ENCODE measurements at places on chromosomes 1 and 21. TPM values are rescaled to one million over a fixed set of nuclear protein-coding genes. Genes with fewer than 3 reads are reported as not detected.

- DNase-seq = no peak
Measured at GRCh38 chr1:41611932-41612450, 127.5 kb upstream of the EDN2 start.

- DNase-seq = no peak
Measured at GRCh38 chr1:150311762-150312161, 9.6 kb upstream of the PRPF3 start.

The CSDE1 gene
- total RNA-seq = 551 TPM

DNA sequence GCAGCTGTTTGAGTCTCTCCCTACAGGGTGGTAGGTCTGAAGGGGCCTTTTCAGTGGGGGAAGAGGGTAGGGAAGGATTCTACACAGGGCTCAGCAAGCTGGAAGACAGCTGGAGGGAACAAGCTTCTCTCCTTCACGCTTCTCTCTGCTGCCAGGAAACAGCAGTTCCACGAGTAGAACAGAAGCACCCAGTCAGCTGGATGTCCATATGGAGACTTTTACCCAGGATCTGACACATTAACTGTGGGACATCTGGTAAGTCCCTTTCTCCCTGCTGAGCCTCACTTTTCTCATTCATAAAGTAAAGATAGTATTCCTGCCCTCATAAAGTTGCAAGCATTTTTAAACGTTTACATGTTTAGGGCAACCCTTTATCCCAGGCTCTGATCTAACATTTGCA is 280.3 kb downstream of the OMA1 start:
- no peak for DNase-seq

DNA sequence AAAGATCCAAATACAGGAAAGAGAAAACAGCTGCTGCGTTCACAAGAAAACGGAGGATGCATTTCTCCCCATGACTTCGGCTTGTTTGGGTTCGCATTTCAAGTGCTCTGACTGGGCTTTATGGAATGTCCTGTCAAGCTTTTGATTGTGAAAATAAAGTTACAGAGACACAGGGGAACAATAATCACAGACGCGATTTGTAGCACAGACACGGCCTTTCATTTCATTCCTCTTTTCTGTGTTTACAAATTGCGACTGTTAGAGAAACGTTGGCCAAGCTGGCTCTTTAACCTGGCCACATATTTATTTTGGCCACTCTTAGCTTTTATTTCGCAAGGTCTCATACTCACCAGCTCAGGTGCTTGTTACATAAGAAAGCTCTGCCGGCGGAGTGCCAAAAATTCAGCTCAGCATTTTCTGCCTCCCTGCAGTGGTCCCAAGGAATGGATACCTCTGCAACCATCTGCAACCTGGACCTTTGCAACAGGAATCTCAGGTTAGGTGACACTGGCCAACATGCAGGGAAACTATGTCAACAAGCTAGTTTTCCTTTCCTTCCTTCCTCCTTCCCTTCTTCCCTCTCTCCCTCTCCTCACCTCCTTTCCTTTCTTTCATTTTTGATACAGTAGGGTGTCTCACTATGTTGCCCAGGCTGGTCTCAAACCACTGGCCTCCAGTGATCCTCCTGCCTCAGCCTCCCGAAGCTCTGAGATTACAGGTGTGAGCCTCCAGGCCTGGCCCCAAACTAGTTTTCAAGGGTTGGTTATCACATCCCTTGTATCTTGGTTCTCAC is 58.2 kb upstream of the SLC45A1 start:
- DNase-seq = peak; percentile 85

The KRTAP13-2 gene
- total RNA-seq = not detected

- no peak for DNase-seq
Measured at GRCh38 chr1:154346276-154346917, 21.1 kb downstream of the ATP8B2 start.

- DNase-seq = no peak
Measured at GRCh38 chr1:70685300-70686286, 274.5 kb downstream of the CTH start.

The IL12RB2 gene
- 0.87 TPM for total RNA-seq

DNA sequence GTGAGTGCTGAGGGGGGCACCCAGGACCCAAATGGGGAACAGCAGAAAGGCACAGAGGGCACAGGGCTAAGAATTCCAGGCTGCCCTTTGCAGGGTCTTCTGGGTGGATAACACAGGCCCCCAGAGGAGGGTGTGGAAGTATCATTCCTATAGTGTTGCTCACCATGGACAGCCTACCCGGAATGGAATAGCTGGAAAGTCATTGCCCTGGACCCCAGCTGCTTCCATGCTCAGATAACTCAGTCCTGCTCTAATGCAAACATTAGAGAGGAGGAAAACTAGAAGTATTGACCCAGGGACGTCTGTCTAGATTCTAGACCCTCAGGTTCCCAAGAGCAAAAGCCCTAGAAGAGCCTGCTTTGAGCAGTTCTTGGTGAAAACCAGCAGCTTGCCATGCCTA is 24.7 kb downstream of the SLC6A17 start:
- DNase-seq = no peak

DNA sequence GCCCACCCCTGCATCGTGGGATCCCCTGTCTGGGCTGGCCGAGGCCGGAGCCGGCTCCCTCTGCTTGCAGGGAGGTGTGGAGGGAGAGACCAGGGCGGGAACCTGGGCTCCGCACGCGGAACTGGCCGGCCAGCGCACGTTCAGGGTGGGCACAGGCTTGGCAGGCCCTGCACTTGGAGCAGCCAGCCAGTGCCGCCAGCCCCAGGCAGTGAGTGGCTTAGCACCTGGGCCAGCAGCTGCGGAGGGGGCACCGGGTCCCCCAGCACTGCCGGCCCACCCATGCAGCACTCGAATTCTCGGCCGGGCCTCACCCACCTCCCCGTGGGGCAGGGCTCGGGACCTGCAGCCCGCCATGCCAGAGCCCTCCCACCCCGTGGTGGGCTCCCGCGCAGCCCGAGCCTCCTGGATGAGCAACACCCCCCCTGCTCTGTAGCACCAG is 422.6 kb downstream of the AMY1C start:
- peak; percentile 60 for DNase-seq

DNA sequence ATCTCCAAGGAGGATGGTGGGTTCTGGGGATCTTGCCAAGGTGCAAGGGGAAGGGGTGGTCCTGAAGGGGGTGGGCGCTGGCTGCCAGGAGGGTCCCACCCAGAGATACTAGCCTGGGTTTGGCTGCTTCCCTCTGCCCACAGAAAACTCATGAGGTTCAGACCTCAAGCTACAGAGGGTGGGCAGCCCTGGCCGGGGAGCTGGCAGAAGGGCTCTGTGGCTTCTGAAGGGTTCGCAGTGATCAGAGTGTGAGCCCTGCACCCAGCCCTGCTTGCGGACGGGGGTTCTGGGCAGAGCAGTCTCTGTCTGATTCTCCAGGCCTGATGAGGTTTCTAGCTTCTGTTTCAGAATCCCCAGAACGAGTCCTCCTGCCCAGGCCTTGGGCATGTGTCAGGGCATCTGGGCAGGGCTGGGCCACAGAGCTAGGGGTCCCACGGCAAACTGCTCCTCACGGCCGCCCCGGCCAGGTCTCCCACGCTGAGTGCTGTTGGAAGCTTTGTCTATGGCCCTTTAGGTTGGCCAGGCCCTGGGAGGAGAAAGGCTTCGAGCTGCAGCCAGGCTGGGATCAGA is 635 bp upstream of the MMEL1 start:
- DNase-seq = peak; percentile 53

DNA sequence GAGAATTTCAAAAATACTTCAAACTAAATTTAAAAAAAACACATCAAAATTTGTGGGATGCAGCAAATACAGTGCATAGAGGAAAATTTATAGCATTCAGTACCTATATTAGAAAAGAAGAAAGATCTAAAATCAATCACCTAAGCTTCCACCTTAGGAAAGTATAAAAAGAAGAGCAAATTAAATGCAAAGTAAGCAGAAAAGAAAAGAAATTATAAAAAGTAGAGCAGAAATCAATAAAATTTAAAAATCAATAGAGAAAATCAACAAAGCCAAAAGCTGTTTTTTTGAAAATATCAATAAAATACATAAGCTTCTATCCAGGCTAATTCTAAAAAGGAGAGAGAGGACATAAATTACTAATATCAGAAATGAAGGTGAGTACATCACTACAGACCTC is 255.4 kb downstream of the KCNH1 start:
- DNase-seq = no peak

GRCh38 chr1:43648221-43648847 is 1.6 kb upstream of the KDM4A start:
- DNase-seq = no peak

All from upper lobe of right lung (tissue), 1 donor.